ENCODE measurements at places on chromosomes 6 and 20.

- no peak for DNase-seq
Measured at GRCh38 chr6:117600008-117600743, 2.1 kb downstream of the GOPC start.

GRCh38 chr6:111462770-111463391 lies 20.1 kb downstream of the REV3L start:
- DNase-seq: no peak

- no peak for DNase-seq
Measured at GRCh38 chr6:87668013-87668412, 34.0 kb downstream of the AKIRIN2 start.

DNA sequence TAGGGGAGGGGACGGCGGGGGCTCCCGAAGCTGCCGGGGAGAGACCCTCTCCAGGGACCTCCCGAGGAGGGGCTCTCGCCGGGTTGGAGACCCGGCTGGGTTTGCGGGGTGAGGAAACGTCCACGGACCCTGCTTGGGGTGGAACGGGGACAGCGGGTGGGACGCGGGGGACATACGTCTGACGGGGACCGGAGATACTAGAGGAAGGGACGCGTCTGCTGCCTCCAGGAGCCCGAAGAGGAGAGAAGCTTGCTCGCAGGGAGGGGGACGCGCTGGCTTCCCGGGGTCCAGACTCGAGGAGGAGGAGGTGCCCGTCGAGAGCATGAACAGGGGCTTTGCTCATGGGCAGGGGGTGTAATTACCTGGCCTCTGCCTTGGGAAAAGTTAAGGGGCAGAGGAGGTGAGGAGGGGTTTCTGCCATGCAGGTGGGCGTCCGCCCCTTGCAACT lies 593 bp downstream of the DNMT3B start:
- no peak for DNase-seq

DNA sequence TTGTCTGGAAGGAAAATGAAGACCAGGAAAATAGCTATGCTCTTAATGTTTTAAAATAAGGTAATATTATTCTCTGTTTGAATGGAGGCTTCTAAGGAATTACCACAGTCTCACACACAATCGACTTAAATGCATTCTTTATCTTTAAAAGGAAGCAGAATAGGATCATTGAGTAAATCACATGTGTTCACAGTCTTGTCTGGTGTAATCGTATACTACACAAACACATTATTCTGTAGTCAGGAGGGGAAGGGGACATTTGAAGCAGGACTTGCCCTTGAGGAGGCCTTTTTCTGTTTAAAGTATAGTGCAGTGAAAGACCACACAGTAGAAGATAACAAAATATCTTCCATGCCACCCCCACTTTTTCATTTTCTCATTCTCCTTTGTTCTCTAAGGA lies 20.6 kb upstream of the REV3L start:
- no peak for DNase-seq

DNA sequence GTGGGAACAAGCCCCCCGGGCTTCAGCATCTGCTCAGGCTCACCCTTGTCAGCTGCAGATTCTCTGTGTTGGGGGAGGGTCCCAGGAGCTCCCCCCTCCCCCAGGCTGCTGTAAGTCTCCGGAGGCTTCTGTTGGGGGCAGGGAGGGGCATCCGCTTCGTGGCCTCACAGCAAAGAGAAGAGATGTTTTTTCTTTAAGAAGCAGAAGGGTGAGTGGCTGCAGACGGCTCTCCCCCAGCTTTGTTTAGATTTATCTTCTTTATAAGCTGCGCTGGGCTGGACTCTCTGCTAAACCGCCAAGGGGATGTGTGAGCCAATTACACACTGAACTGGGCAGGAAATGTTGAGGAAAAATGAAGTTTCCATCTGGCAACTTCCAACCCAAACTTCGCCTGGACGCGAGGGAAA lies 48.7 kb upstream of the GATA5 start:
- DNase-seq: no peak

- no peak for DNase-seq
Measured at GRCh38 chr6:75551367-75551952, 50.2 kb upstream of the SENP6 start.

DNA sequence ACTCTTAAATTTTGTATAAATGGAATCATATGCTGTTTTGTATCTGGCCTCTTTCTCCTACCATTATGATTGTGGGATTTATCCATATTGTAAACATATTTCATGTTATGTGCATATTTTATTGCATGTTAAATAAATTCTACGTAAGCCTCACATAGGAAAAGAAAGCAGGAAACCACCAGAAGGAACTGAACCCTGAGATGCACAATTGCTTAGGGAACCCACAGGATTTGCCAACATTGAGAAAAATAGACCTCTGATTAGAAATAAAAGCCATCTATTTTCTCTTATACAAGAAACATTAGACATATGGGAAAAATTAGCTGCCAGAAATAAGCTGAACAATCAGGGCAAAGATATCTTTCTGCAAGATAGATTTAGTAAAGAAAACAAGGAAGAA lies 111.2 kb upstream of the CARMIL1 start:
- no peak for DNase-seq

GRCh38 chr20:60467078-60467477 lies 508.9 kb downstream of the CDH26 start:
- DNase-seq: no peak

DNA sequence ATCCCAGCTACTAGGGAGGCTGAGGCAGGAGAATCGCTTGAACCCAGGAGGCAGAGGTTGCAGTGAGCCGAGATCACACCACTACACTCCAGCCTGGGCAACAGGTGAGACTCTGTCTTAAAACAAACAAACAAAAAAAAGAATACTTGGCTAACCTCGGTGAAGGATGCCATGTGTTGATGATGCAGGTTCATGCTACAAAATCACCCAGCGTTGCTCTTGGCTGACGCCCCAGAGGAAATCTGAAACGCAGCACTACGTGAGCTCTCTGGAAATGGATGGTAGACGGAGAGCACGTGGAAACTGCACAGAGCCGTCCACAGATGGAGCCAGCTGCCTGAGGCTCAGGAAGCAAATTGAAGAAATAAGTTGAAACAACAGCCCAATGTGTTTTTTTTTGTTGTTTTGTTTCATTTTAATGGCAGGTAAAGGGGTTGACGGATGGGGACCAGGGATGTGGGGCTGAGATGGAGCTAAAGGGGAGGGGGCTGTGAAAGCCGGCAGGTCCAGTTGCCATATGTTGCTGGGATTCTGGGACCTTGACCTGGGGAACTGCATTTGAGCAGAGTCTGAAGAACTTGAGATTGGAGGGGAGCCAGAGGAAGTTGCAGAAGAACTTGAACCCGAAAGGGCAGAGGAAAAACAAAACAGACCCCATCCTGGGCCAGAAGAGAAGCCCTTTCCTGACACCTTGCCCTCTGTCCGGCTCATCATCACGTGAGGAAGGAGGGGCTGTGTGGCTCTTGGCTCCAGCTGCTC lies 12.8 kb upstream of the MANBAL start:
- no peak for DNase-seq

DNA sequence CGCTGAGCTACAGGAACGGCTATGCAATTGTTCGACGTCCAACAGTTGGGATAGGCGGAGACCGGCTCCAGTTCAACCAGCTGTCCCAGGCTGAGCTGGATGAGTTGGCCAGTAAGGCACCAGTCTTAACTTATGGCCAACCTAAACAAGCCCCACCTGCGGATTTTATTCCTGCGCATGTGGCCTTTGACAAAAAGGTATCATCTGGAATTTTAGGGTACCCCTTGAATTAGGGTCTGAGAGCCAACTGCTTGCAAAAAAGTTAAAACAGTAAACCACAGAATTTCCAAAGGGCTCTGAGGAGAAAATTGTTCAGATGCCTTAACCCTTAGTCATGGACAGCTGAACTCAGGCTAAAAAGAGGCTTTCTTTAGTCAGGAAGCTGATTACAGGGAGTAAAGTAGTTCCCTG lies 3.8 kb downstream of the EFHC1 start:
- no peak for DNase-seq

GRCh38 chr6:91198588-91199255 lies 611.9 kb upstream of the MAP3K7 start:
- DNase-seq: no peak

- no peak for DNase-seq
Measured at GRCh38 chr20:63323357-63323981, 30.5 kb downstream of the COL20A1 start.

DNA sequence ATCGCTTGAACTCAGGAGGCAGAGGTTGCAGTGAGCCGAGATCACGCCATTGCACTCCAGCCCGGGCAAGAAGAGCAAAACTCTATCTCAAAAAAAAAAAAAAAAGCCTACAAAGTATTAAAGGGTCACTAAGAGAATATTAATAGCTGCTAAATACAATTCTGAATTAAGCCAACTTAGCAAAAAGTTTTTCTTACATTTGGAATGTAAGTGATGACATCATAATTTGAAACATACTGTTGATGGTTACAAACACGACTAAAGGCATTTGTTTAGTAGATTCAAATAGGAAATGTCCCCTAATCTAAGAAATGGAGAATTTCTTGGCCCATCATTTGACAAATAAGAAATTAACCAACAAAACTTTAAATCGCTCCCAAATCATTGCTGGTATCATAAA lies 282.8 kb downstream of the RNGTT start:
- DNase-seq: no peak

DNA sequence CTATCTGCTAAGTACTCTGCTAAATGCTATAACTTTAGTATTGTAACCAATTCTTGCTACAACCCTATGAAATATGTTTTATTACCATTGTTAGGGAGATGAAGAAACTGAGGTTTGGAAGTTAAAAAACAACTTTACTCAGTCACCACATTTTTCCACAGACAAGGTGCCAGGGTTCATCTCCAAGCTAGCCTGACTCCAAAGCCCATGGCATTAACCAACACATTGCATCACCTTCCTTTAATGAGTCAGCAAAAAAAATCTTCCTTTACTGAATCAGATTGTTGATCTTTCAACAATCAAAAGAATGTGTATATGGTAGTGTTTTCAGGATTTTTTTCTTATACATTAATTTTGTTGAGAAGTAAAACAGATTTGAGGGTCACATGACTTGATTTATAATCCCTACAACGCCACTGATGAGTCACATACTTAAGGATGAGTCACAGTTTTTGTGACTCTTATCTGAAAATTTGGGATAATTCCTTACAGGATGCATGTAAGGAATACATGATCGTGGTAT lies 41.5 kb downstream of the MAN1A1 start:
- DNase-seq: no peak

GRCh38 chr6:16876201-16876600 lies 114.9 kb upstream of the ATXN1 start:
- DNase-seq: no peak

- no peak for DNase-seq
Measured at GRCh38 chr20:37850724-37851355, 52.1 kb upstream of the VSTM2L start.

- no peak for DNase-seq
Measured at GRCh38 chr6:163651426-163651825, 236.9 kb downstream of the QKI start.

DNA sequence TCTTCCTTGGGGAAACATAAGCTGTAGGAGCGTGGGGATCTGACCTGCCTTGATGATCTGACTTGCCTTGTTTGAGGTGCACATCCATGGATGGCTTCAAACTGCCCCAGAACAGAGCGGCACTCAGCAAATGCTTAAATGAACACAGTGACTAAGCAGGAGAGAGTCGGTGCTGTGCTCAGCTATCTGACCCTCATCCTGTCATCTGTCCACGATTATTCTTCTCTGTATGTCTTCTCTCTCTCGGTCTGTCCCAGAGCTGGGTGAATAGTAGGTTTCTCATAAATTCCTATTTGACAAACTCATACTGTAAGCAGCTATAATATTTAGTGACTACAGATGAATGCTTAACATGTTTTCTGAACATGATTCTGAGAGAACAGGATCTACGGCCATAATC lies 37.3 kb downstream of the TRAM2 start:
- no peak for DNase-seq

DNA sequence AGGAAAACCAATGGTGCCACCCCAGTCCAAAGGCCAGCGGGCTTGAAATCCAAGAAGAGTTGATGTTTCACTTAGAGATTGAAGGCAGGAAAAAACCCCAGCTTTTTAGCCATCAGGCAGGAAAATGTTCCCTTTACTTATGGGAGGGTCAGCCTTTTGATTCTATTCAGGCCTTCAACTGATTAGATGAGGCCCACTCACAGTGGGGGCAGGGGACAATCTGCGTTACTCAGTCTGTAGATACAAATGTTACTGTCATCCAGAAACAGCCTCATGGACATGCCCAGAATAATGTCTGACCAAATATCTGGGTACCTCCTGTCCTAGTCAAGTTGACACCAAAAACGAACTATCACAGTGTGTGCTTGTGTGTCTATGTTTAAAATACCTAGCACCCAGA lies 121.2 kb upstream of the KCNQ5 start:
- DNase-seq: no peak

DNA sequence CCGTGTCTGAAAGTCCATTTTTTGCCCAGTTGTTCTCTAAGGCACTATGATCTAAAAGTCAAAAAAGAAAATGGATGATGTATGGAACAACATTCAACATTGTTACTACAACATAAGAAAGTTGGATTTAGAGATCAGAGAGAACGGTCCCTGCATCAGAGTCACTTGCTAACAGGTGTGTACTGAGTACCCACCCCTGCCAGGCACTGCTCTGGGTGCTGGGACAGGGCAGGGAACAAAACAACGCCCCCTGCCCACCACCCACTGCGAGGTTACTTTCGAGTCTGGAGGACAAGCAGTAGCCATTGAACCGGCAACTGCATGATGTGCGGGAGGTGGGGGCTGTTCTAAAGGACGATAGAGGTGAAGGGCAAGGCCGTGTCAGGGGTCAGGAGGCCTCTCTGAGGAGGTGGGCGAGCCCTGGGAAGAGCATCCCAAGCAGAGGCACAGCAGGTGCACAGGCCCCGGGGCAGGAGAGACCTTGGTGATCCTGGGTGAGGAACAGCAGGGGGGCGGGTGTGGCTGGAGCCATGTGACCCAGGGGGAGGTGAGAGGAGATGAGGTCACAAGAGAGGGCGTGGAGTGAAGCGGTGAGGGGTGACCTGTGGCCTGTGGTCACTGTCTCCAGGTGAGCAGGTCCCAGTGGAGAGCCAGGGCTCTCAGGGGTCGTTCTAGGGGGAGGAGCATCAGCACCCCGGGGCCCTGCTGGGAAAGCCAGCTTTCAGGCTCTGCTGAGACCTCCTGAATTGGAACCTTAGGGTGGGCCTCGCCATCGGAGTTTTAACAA lies 197.5 kb upstream of the SULF2 start:
- DNase-seq: no peak

DNA sequence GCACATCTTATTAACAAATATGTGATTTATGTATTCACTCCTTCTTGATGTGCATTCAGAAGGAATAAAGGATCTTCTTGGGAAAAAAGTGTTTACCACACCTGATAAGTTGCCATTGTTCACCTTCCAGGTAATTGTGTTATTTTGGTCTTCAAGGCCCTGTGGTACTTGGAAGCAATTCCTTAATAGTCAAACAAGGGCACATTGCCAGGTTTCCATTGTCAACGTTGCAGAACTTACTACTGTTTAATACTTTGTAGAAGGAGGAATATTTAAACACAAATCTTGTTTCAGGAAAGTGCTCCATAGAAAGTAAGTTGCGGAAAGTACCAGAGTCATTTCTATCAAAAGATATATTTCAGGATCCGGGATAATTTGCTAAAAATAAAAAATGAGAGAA lies 129.5 kb upstream of the SGK1 start:
- DNase-seq: no peak

Measured in NCI-H1417 treated with DMSO at 0.1 percent for 48 hours (cell line).